ENCODE measurements at places on chromosomes 7 and 10. TPM values are rescaled to one million over a fixed set of nuclear protein-coding genes. Genes with fewer than 3 reads are reported as not detected.

ENTPD1 gene
- 56.4 TPM for total RNA-seq

DRGX gene
- total RNA-seq: not detected

PILRA gene
- total RNA-seq: 6.8 TPM

WEE2 gene
- total RNA-seq: not detected

NPY4R2 gene
- not detected for total RNA-seq

SFMBT2 gene
- 94.9 TPM for total RNA-seq

BMPER gene
- total RNA-seq: 0.31 TPM

PNLIPRP2 gene
- total RNA-seq: not detected

MACROH2A2 gene
- 0.56 TPM for total RNA-seq

TEX47 gene
- not detected for total RNA-seq

COL17A1 gene
- not detected for total RNA-seq

ZNF503 gene
- 0.21 TPM for total RNA-seq

MEIG1 gene
- not detected for total RNA-seq

ATOH7 gene
- total RNA-seq: not detected

EVX1 gene
- not detected for total RNA-seq

ANK3 gene
- total RNA-seq: 22.0 TPM

PNLIP gene
- total RNA-seq: not detected

AKAP9 gene
- 39.1 TPM for total RNA-seq

MYOF gene
- 15.8 TPM for total RNA-seq

IKZF1 gene
- total RNA-seq: 290 TPM
